ENCODE measurements at places on chromosomes 6 and 20.

DNA sequence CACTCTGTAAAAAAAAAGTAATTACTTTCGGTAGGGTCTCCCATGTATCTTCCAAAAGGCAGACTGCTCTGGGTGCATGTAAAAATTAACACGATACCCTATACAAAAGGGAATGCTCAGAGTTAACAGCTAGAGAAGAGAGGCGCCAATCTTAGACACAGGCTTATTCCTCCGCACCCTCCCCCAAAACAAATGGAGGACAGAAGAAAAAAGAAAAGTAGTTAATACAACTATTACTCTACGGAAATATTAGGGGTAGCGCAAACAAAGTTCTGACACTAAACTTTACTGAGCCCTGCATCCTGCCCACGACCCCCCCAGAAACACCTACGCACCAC lies 331 bp upstream of the UFL1 start:
- DNase-seq = no peak

- DNase-seq = no peak
Measured at GRCh38 chr6:111970426-111970825, 83.5 kb upstream of the CCN6 start.

GRCh38 chr6:84167457-84167856 lies 60.0 kb downstream of the CEP162 start:
- no peak for DNase-seq

DNA sequence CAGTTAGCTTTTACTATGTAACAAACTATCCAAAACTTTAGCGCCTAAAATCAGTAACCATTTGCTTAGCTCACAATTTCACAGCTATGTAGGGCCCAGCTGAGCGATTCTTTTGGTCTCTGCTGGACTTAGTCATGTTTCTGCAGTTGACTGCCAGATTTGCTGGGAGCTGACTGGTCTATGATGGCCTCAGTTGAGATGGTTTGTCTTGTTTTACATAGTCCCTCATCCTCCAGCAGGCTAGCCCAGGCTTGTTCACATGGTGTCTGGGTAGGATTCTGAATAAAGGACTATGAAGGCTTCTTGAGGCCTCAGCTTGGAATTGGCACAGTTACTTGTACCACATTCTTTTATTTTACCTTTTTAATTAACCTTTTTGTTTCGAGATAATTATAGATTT lies 247.8 kb upstream of the CHD6 start:
- no peak for DNase-seq

DNA sequence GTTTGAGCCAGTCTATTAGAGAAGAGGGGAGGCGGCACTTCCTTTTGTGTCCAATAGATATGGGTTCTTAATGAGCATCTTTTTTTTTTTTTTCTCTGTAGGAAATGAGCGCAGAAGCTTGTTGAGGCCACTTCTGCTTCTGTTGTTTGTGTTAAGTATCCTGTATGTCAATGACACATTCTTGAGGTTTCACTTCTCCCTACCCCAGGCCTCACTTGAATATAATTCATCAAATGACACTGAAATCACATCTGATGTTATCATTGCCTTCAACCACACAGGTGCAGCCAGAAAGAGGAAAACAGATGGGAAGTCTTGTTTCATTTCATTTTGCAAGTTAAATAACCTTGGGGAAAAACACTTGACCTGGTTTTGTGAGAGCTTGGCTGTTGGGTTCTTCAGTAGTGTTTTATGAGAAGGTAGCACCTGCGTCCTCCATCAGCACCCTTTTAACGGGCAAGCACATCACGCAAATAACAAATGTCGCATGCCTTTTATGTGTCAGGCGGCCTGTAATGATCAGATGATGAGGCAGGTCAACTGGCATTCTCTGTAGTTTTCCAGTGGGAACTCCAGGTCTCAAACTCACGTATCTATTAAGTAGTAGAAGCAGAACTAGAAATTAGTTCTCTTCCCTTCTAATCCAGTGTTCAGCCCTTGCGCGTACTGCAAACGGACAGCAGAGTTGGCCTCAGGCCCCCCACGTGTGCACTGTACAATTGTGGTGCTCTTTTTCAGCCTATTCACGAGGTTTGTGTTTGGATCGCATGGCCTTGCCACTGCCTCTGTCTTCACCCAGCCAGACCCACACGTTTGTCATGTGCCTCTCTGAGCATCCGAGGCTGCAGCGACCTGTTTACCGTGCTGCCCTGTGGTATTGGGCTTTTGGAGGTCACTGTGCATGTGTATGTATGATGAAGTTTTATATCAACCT lies 23.5 kb downstream of the PLEKHG1 start:
- DNase-seq = no peak

DNA sequence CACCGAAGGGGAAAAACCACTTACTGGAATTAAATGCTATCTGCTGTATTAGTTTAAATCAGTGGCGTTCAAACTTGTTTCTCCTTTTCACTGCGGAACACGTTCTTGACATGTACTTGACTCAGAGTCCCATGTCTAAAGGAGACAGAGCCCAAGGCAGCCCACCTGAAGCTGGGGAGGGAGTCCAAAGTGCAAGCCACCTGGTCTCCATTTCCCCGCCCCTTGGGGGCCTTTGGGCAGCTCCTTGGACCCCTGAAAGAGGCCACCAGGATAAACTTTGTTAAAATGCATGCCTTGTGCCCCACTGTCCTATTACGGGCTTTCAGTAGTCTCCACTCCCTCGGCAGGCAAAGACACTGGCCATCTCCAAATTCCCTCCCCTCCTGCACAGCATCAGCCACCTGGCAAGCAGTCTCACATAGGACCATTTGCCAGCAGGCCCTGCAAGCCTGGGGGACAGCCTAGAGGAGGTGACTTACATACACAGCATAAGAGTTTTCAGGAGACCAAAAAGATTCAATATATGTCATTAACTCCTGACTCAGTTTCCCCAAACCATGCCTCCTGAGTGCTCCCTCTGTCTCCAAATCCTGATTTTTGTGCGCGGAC lies 6.7 kb downstream of the PCK1 start:
- DNase-seq = no peak

DNA sequence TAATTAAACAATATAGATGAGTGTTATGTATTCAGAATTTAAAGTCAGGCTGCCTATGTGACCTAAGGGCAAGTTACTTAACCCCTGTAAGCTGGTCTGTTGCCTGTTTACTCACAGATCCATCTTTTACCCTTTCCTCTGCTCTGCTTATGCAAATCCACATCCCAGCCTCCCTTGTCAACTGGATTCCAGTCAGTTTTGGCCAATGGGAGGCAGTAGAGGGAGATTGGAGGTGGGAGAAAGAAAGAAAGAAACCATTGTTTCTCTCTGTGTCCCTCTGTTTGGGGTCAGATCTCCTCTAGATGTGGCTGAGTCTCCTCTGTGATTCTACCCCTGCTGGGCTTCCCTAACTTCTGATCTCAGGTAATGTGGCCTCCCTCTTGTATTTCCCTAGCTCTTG lies 266.8 kb upstream of the PLN start:
- DNase-seq = no peak

- peak; percentile 86 for DNase-seq
Measured at GRCh38 chr6:15879371-15880261, 216.8 kb upstream of the DTNBP1 start.

GRCh38 chr6:32171234-32171633 lies 4.7 kb downstream of the AGPAT1 start:
- DNase-seq = no peak

DNA sequence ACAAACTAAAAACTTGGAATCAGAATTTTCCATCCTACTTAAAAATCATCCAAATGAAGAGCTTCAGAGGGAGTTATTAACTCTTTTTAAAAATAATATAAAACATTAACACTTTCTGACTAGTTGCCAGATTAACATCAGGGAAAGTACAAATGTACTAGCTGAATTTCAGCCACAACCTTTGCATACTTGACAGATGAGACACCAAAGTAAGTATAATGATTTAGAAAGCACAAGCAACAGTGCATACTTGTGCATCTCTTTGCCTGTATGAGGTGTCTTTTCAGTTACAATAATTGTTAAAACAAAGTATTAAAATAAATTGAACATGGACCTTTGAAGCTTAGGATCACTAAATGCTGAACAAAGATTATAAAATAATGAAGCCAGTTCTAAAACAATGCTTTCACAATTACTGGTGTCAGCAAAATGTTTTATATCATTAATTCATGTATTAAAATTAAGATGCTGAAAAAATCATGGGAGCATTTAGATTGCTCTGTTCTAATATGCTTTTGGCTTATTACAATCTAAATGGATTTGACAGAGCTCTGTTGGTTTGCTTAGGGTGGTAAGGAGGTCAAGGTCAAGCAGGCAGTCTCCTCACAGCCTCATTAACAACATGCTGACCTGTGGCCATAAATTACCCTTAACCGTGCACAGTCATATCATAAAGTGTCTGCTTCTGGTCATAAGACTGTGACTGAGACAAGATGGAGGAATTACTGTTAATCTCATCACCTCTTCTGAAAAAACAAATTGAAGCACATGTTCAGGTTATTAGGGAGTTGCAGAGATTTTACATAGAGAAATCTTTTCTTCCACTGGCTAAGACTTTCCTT lies 15.1 kb downstream of the RNF217 start:
- peak; percentile 52 for DNase-seq

DNA sequence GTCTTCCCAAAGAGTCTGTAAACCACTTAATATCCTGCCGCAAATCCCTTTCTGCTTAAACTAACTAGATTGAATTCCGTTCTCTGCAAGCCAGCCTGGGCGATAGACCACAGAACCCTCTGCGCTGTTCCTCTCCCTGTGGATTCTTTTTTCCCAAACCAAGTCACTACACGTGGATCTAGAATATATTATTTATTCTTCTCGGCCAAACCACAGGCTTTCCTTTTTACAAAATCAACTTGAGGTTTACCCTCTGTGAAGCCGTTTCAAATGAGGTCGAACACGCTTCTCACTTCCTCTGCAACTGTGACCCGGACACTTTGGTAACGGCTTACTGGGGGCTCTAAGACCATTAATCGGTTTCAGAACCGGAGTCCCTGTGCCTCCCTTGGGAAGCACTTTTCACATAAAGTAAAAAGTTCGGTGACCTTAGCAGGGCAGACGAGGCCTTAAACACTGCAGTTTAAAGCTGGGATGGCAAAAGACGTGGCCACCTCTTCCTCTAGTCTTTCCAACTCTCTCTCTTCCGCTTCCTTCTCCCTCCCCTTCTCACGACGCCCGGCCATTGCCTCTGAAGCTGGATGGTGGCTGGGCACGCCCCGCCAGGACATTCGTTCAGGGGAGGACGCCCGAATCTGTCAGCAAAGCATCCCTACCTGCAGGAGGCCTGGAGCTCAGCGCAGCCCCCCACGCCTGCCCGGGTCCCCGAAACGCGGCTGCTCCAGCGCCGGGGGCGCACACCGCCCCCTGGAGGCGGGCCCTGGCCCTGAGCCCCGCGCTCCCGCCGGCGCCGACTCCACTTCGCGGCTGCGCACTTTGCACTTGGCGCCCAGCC lies 55.0 kb upstream of the FOXC1 start:
- DNase-seq = peak; percentile 84

DNA sequence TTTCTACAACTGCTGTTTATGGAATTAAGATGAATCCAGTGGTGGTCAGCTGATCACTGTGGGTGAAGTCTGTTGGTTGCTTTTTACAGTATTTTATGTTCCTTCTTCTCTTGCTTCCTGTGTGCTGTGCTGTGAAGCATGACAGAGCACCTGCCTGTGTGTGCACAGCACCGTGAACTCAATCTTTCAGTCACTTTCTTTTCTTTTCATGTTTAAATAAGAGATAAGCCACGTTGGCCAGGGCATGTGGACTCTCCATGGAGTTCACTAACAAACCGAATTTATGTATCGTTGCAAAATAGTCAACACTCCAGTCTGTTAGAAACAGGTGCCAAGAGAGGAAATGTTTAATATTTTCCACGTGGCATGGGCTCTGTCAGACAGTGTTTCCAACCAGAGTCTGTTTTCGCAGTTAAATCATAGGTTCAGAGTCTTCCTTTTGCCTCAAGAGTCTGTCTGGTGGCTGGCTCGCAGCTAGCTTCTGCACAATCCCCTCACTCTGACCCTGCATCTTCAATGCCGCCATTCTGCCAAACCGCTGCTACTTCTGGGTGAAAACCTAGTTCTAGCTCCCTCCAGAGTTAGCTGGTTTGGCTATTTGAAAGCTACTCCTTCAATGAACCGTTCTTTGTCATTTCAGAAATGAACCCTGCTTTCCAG lies 73.2 kb downstream of the QRSL1 start:
- DNase-seq = no peak

- no peak for DNase-seq
Measured at GRCh38 chr6:157892363-157892877, 69.4 kb downstream of the SNX9 start.

- no peak for DNase-seq
Measured at GRCh38 chr20:61053889-61054288, 198.2 kb upstream of the CDH4 start.

DNA sequence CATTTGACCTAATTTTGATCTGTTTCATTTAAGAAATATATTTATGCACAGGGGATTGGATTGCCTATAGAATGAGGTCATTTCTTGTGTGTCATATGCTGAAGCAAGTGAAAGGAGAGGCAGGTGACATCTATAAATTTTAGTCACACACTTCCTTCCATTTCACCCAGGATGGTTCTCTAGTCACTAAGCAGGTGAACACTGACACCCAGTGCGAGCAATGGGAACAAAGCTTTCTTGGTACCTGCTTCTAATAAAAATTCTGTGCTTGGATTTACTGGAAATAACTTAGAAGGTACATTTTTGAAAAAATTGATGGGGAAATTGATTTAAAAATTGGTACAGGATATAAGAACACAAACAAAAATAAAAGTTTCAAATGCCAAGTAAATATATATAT lies 66.9 kb upstream of the MC3R start:
- DNase-seq = no peak

- no peak for DNase-seq
Measured at GRCh38 chr6:158744986-158745430, 74.2 kb downstream of the EZR start.

- no peak for DNase-seq
Measured at GRCh38 chr6:11228935-11229654, 3.4 kb downstream of the NEDD9 start.

DNA sequence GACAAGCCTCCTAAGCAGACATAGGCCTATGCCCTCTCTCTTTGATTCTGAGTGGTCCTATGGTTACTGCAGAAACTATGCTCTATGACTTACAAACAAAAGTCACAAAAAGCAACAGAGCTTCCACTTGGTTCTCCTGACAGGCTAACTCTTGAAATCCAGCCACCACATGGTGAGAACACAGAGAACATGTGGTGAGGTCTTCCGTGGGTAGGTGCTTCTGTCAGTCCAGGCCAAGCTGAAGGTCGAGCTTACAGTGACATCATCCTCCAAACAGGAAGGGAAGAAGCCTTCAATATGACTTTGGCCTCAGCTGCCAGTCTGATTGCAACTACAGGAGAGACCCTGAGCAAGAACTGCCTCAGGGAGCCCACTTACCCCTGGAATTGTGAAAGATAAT lies 265.5 kb downstream of the TBX18 start:
- DNase-seq = no peak

GRCh38 chr6:26525838-26526237 lies 12.3 kb upstream of the HMGN4 start:
- DNase-seq = peak; percentile 38

DNA sequence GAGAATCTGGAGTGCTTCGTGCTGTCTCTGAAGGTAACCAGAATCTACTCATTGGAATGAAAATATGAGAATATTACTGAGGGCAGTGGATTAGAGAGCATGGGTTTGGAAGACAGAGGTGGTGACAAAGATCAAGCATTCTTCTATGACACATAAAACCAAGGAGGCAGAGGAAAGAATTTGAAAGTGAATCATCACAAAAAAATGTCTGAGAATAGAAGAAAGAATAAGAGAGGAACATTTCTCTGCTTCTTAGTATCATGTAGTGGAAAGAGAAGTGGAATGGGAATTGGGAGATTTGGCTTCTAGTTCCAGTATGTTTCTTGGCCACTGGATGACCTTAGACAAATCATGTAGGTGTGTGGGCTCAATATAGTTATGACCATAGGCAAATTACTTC lies 474.0 kb downstream of the TFAP2B start:
- DNase-seq = peak; percentile 34

- DNase-seq = peak; percentile 73
Measured at GRCh38 chr20:36483919-36484808, 57.2 kb upstream of the MYL9 start.

All from GM23248 (cell line).